Aorta (tissue), 5 donors: ENCODE measurements at places on chromosomes 4 and X. TPM values are rescaled to one million over a fixed set of nuclear protein-coding genes. Genes with fewer than 3 reads are reported as not detected.
A peak's percentile ranks its signal among the peaks of the same experiment; 100 is the strongest.

DNA sequence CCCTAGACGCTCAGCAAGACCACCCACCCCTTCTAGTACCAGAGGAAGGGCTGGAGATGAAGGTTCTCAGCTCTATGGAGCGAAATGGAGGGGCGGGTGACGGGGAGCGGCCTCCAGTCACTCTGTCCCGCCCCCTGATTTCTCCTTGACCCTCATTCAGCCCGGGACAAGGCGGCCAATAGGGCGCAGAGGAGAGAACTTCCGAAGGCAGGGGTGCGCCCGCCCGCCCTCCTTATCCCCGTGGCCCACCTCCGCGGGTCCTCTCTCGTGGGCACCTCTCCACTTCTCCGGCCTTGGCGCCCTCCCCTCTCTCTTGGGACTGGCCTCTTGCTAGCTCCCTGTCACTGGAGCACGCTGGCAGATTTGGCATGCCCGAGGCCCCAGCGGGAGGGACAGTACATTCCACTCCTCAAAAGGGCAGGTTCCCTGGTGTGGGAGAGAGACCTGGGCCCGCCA lies 1.1 kb upstream of the SEPTIN6 start:
- peak; percentile 50 for DNase-seq
- H3K27ac ChIP-seq: no peak overlapping the region
- no peaks in the 10 kb centered on the region for H3K36me3 ChIP-seq
- no peaks in the 10 kb centered on the region for H3K4me1 ChIP-seq
- H3K27me3 ChIP-seq: peaks cover 2% of the 10 kb centered on the region

- no peak for DNase-seq
- H3K4me3 ChIP-seq: no peak overlapping the region
- no peaks in the 10 kb centered on the region for H3K36me3 ChIP-seq
- no peaks in the 10 kb centered on the region for H3K27me3 ChIP-seq
- H3K27ac ChIP-seq: no peak overlapping the region
Measured at GRCh38 chr4:78065508-78066192, 8.5 kb downstream of the FRAS1 start.

The CHRDL1 gene
- 0.13 TPM for polyA plus RNA-seq

- no peak for DNase-seq
- no peaks in the 10 kb centered on the region for H3K27me3 ChIP-seq
- no peaks in the 10 kb centered on the region for H3K36me3 ChIP-seq
- no peak overlapping the region for H3K27ac ChIP-seq
Measured at GRCh38 chr4:26596843-26597242, 13.0 kb downstream of the TBC1D19 start.

DNA sequence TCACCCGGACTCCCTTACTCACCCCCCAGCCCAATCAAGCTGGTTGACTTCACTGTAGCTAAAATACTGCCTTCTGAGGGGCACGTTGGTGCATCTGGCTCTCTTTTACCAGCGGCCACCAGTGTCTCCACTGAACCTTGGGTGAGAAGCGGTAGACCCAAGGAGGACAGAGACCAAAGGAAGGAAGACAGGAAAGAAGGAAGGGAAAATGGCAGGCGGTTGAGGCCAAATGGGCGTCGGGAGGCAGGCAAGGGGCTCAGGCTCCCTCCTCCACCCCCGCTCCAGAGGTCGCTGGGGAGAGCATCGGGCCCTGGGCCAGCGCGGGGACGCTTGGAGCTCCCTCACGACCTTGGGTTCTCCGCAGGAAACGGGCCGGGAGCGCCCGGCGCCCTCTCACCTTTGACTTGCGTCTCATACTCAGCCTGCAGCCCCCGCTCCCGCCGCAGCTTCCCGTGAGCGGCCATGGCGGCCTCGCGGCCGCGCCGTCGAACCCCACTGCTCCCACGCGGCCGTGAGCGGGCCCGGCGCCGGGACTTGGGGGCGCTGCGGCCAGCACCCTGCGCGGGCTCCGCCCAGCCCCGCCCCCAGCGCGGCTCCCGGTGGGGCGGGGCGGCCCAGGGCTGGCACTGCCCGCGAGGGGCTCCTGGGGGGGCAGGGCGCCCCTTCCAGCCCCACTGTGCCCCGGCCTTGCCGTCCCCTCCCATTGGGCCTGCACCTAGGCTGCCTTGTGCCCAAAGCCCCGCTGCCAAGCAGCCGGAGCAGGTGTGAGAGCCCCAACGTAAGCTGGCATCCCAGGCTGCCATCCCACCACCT lies at the start of gene ARHGAP4:
TSS of gene ARHGAP4 (minus strand) at position 526 of the 813 bp plus-strand sequence. CDS start at position 464, 62 bp downstream.
- H3K27ac ChIP-seq: no peak within 1 kb of the TSS
- DNase-seq: no peak
- H3K4me1 ChIP-seq: no peaks in the 10 kb centered on the region
- H3K4me3 ChIP-seq: no peak within 1 kb of the TSS

- H3K4me1 ChIP-seq: no peaks in the 10 kb centered on the region
- no peaks in the 10 kb centered on the region for H3K27me3 ChIP-seq
- DNase-seq: peak; percentile 39
- H3K4me3 ChIP-seq: no peak overlapping the region
- H3K27ac ChIP-seq: no peak overlapping the region
Measured at GRCh38 chrX:126723881-126724280, 95.6 kb upstream of the PRR32 start.

The SPON2 gene
- 4.9 TPM for polyA plus RNA-seq

DNA sequence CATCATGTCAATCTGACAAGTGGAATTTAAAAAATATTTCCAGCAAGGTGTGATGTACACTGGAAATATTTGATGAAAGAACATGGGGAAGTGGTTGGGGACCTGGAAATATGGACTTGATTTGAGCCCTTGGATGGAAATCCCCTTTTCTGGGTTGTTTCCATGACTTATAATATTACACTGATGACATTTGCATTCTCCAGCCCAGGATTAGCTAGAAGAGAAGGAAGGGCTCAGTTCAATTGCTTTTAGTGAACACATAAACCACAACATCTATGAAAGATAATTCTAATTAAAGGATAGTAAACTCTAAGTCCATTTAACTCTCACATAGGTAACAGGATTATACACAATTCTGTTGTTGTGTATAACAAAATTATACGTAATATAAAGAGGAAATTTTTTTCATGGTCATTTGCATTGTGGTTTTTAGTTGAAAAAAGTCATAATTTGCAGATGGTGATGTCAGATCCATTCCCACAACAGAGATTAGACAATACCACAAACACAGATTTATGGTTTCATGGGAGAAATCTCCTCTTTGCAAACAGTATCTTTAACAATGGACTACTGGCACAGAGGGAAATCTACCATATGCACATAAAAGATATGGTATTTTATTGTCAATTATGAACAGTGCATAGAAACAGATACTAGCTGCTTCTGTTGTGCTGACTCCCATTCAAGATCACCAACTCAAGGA lies 126.5 kb downstream of the DKK2 start:
- no peak overlapping the region for H3K4me3 ChIP-seq
- no peak for DNase-seq
- no peak overlapping the region for H3K27ac ChIP-seq
- no peaks in the 10 kb centered on the region for H3K4me1 ChIP-seq
- no peaks in the 10 kb centered on the region for H3K27me3 ChIP-seq
- H3K36me3 ChIP-seq: no peaks in the 10 kb centered on the region

GRCh38 chr4:157978680-157979361 lies 194.0 kb downstream of the GASK1B start:
- no peaks in the 10 kb centered on the region for H3K4me1 ChIP-seq
- H3K27me3 ChIP-seq: no peaks in the 10 kb centered on the region
- no peak overlapping the region for H3K27ac ChIP-seq
- H3K4me3 ChIP-seq: peak overlapping the region; percentile 26
- DNase-seq: peak; percentile 84

DNA sequence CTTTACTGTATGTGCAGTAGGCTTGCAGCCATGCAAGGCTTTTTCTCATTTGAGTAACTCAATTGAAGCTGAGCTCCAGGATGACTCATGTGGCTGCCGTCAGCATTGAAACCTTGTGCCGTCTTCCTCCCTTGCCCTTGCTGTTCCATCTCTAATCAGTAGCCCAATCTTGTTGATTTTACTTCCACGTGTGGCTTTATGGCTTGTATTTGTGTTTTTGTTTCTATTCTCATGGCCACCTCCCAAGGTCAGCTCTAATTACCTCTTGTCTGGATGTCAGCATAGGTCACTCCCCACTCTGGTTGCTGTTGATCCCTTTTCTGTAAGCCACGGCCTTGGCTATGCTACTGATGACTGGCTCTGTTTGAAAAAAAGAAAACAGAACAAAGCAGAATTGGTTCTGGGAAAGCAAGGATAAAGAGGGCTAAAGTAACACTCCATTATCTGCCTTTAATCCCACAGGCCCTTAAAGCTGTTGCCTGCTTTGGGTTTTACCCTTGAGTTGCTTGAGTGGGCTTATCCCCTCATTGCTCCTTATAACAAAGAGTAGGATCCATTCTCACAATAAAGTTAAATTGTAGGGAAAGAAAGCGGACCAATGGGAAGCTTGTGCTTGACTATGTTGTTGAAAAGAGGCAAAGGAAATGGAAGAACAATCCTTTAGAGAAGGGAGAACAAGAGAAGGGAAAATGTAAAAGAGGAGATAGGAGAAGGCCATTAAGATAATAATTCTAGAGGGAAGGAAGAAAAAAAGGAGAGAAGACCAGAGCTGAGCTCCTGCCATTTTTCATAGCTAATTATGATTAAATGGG lies 173.9 kb upstream of the PGRMC2 start:
- H3K27me3 ChIP-seq: no peaks in the 10 kb centered on the region
- no peaks in the 10 kb centered on the region for H3K36me3 ChIP-seq
- no peak for DNase-seq
- H3K27ac ChIP-seq: no peak overlapping the region
- H3K4me1 ChIP-seq: no peaks in the 10 kb centered on the region

GRCh38 chr4:138085736-138086305 lies 156.3 kb downstream of the SLC7A11 start:
- H3K4me3 ChIP-seq: no peak overlapping the region
- DNase-seq: no peak
- no peaks in the 10 kb centered on the region for H3K36me3 ChIP-seq
- H3K27ac ChIP-seq: no peak overlapping the region

DNA sequence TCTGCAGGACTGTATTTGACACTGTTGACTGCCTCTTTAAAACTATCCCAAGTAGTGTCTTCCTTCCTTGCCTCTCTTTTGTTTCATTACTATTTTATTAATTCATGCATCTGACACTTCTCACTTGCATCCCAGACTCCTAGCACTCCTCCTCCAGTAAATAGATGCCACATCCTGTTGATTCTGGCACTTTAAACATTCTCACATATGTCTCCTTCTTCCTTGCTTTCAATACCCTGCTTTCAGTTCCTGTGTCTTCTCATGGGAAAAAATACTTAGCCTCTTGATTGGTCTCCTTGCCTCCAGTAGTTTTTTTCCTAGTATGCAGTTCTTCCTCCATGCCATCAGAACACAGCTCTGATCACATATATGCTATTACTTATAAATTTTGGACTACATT lies 5.1 kb downstream of the RNF128 start:
- H3K4me3 ChIP-seq: no peak overlapping the region
- no peak for DNase-seq
- H3K27me3 ChIP-seq: no peaks in the 10 kb centered on the region

The NXF2B gene
- not detected for polyA plus RNA-seq

The MID1 gene
- 18.8 TPM for polyA plus RNA-seq

The LAMTOR3 gene
- polyA plus RNA-seq: 53.1 TPM

DNA sequence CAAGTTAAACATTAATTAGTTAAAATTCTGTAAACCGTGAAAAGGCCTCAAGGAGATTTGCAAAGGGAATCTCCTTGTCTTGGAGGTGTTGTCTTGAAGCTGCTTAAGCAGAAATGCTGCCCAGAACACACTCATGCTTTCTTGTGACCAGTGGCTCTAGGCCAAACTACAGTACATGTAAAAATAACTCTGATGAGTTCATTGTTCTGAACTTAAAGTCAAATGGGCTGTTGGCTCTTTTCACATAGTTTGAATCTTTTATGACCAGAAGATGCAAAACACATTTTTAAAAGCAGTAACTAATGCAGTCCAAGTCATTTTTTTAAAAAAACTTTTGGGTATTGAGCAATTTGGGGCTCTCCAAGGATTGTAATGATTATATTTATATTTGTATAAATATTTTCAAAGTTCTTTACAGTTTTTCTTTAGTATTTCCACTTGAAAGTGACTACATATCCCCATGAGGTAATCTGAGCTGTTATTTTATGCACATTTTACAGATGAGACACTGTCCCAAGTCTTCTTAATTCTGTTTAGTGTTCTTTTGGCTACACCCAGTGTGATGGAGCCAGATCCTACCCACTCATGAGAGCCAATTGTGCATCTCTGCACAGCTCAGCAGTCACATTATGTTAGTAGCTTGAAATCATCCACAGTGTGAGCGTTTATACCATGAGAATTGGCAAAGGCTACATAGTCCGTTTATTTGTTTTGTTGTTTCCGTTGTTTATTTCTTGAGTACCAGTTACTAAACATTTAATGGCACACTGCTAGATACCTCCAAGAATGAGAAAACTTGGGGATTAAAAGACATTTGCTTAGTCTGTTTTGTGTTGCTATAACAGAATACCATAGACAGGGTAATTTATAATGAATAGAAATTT lies 112.8 kb upstream of the ATXN3L start:
- no peak overlapping the region for H3K27ac ChIP-seq

DNA sequence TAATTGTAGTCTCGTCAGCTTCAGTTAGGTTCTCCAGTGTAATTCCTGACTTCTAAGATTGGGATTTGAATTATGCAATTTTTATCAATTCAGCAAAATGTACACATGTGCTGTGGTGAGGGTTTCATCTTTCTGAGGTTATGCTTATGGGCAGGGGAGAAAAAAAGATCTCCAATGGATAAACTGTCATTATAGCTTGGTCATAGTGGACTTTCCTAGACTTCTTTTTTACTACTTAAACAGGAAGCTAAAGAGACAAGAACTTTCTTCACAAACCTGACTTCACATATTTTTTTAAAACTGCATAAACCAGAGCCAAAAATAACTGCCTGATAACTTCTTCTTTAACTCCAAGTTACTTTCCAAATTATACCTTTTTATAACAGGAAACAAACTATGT lies 21.7 kb upstream of the SPP1 start:
- no peak for DNase-seq
- no peak overlapping the region for H3K4me3 ChIP-seq
- H3K27me3 ChIP-seq: no peaks in the 10 kb centered on the region
- H3K27ac ChIP-seq: no peak overlapping the region
- no peaks in the 10 kb centered on the region for H3K36me3 ChIP-seq

DNA sequence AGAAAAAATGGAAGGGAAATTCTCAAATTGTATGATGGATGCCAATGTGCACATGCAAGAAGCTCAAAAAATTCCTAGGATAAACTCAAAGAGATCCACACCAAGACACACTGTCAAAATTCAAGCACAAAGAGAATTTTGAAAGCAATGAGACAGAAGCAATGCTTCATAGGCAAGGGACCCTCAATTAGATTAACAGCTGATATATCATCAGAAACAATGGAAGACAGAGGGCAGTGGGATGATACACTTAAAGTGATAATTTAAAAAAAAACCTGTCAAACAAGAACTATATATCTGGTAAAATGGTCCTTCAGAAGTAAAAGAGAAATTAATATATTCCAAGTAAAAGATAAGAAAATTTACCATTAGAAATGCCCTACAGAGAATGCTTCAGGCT lies 306.3 kb upstream of the PCDH7 start:
- H3K4me1 ChIP-seq: no peaks in the 10 kb centered on the region
- DNase-seq: no peak
- no peaks in the 10 kb centered on the region for H3K36me3 ChIP-seq

The FRAS1 gene
- polyA plus RNA-seq: 0.08 TPM

GRCh38 chrX:12611471-12611870 lies 179.7 kb upstream of the PRPS2 start:
- no peak for DNase-seq
- no peaks in the 10 kb centered on the region for H3K36me3 ChIP-seq
- H3K4me3 ChIP-seq: no peak overlapping the region
- H3K4me1 ChIP-seq: no peaks in the 10 kb centered on the region
- no peaks in the 10 kb centered on the region for H3K27me3 ChIP-seq
- no peak overlapping the region for H3K27ac ChIP-seq

The DCX gene
- not detected for polyA plus RNA-seq

The TLL1 gene
- polyA plus RNA-seq: not detected

- no peak overlapping the region for H3K27ac ChIP-seq
- no peak for DNase-seq
- H3K36me3 ChIP-seq: no peaks in the 10 kb centered on the region
- no peaks in the 10 kb centered on the region for H3K27me3 ChIP-seq
- no peak overlapping the region for H3K4me3 ChIP-seq
Measured at GRCh38 chr4:30256116-30256832, 463.9 kb upstream of the PCDH7 start.
